ENCODE measurements at places on chromosomes 16 and 17. TPM values are rescaled to one million over a fixed set of nuclear protein-coding genes. Genes with fewer than 3 reads are reported as not detected.

CD300E gene
- total RNA-seq = 3.4 TPM

CEP20 gene
- total RNA-seq = 24.7 TPM

TEKT5 gene
- total RNA-seq = 0.28 TPM

- H3K27ac ChIP-seq = no peak overlapping the region
- H3K36me3 ChIP-seq = no peaks in the 10 kb centered on the region
- H3K27me3 ChIP-seq = no peaks in the 10 kb centered on the region
- DNase-seq = no peak
Measured at GRCh38 chr16:27289669-27290068, 21.1 kb upstream of the NSMCE1 start.

DNA sequence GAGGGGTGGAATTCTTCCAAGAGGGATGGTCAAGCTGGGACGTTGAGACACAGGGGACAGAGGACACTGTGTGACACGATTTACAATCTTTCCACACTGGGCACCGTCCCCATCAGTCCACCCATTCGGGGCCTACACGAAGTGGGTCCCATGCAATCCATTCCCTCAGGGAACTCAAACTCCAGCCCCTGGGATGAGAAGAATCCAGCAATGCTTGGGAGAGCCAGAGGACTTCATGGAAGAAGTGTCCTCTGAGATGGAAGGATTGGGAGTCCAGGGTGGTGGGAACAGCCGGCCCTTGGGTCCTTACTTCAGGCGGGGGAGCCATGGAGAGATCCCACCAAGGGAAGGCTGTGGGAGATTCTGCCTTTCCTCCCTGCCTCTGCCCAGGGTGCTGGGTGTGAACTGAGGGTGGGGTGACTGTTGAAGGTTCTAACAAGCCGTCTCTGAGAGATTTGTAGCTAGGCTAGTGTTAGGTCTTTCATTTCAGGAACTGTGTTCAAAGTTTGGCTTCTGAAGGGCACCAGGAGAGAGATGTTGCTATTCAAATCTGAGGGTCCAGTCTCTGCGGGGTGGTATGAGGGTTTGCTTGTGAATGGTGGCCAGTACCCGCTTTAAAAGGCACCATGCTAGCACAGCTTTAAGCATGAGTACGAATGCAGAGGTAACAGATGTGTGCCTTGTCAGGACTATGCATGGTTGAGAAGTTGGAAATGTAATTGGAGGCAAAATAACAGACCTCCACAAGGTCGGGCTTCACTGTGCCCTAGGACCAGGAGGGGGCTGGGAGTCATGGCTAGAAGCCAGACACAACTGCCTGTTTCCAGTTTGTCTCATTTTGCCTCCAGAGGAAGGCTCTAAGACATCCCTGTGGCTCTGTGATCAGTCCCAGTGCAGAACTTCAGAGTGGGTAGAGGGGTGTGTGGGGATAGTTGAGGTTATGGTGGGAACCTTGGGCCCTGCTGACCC lies 1.9 kb downstream of the ATP1B2 start:
- H3K36me3 ChIP-seq = no peaks in the 10 kb centered on the region
- H3K27me3 ChIP-seq = no peaks in the 10 kb centered on the region
- H3K4me3 ChIP-seq = no peak overlapping the region
- H3K27ac ChIP-seq = no peak overlapping the region

DNA sequence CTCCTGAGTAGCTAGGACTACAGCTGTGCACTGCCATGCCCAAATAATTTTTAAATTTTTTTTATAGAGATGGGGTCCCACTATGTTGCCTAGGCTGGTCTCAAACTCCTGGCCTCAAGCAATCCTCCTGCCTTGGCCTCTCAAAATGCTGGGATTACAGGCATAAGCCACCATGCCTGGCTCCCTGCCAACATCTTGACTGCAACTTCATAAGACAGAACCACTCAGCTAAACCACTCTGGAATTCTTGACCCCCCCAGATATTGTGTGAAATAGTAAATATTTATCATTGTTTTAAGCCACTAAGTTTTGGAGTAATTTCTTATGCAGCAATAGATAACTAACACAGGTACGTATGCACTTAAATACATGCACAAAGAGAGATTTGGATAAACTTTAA lies 26.0 kb downstream of the DYNLL2 start:
- no peak overlapping the region for H3K4me3 ChIP-seq
- no peaks in the 10 kb centered on the region for H3K27me3 ChIP-seq
- no peaks in the 10 kb centered on the region for H3K4me1 ChIP-seq
- no peak overlapping the region for H3K27ac ChIP-seq
- no peaks in the 10 kb centered on the region for H3K36me3 ChIP-seq

GRCh38 chr17:9020824-9021157 lies 519 bp upstream of the NTN1 start:
- H3K27me3 ChIP-seq = peaks cover 77% of the 10 kb centered on the region
- H3K27ac ChIP-seq = no peak overlapping the region
- no peak for DNase-seq
- peak overlapping the region; percentile 32 for H3K4me3 ChIP-seq

DNA sequence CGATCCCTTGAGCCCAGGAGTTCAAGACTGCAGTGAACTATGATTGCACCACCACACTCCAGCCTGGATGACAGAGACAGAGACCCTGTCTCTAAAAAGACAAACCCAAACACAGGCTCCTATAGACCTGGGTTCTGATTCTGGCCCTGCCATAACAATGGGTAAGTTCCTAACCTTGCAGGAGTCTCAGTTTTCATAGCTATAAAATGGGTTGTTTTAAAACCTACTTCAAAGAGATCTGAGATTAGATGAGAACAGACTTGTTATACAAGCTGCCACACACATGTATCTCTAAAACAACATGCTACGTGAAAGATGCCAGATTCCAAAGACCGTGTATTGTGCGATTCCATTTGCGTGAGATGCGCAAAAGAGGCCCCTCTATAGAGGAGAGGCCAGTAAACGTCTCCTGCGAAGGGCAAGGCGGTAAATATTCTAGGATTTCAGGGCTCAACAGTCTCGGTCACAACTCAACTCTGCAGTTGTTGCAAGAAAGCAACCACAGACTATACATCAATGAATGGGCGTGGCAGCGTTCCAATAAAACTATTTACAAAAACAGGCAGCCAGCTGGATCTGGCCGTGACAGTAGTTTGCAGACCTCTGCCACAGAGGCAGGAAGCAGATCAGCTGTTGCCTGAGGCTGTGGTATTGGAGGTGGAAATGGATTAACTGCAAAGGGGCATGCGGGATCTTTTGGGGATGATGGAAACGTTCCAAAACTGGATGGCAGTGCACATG lies 5.9 kb downstream of the CORO7 start:
- H3K4me3 ChIP-seq = no peak overlapping the region
- H3K27me3 ChIP-seq = no peaks in the 10 kb centered on the region
- peak; percentile 99 for DNase-seq
- H3K4me1 ChIP-seq = no peaks in the 10 kb centered on the region
